ENCODE measurements at places on chromosomes 7 and 10.

DNA sequence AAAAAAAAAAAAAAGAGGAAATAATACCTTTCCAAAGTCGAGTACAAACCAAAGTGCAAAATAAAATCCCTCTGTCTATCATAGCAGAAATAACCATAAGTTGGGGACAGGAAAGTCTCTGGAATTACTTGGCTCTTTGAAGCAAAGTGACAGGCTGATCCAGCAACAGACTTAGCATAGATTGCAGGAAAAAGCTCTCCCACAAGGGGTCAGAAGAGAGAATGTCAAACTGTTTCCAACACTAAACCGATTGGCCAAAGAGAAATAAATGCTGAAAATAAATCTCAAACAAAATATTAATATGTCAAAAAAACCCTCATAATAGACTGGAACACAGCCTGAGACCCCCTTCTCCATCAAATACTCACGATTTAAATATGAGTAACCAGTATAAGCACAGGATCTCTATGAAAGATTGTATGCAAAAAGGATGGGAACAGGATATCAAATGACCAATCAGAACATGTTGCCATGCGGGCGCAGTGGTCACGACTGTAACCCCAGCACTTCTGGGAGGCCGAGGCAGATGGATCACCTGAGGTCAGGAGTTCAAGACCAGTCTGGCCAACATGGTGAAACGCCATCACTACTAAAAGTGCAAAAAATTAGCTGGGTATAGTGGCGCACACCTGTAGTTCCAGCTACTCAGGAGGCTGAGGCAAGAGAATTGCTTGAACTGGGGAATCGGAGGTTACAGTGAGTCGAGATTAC is 1000.7 kb upstream of the LRRN3 start:
- no peak for DNase-seq

- no peak for DNase-seq
Measured at GRCh38 chr10:48655411-48656240, 29.0 kb upstream of the WDFY4 start.

- no peak for DNase-seq
Measured at GRCh38 chr7:65339257-65339656, 34.4 kb upstream of the ZNF92 start.

DNA sequence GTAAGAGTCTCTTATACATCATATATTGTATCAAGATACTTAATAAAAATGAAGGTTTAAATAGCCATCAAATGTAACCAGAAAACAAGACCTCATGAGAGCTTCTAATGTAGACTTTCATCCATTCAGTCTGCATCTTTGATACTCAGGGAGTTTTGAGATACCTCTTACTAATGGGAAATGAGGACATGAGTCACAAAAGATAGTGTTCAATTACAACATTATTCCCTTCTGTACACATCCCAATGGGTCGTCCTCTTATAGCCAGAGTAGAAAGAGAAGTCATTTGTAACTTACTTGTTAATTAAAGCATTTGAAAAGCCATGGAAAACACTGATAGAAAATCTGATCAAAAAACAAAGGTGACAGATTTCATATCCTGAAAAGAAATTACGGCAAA is 19.4 kb downstream of the SHTN1 start:
- no peak for DNase-seq

- DNase-seq = no peak
Measured at GRCh38 chr10:17256051-17256450, 28.0 kb downstream of the VIM start.

- DNase-seq = no peak
Measured at GRCh38 chr10:1054684-1055083, 1.5 kb upstream of the WDR37 start.

DNA sequence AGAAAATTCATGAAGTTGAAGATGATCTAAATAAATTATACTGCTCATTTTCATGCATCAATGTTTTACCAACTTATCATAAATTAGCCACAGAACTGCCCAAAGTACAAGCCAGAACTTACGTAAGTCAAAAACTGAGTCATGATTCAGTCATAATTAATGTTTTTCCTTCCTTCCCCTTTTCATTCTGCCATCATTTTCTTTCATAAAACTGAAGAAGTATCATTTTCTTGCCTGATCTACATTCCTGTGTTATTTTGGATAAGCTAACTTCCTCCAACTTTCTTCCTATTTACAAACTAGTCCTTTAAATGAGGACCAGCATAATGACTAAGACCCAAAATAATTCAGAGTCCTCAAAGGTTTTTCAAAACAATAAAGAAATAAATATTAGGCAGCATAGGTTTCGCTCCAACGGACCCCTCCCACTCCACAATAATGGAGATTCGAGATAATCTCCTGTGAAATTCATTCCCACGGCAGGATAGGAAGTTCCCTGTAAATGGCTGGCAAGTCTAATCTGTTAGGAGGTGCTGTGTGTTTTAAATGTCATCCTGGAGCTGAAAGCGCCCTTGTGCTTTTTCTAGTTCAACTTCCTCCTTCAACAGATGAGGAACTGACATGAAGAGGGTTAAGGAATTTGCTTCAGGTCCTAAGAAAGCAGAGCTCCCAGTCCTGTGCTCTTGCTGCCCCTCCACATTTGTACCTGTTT is 218.9 kb downstream of the DOCK4 start:
- DNase-seq = no peak

- no peak for DNase-seq
Measured at GRCh38 chr7:70229242-70229641, 631.0 kb downstream of the AUTS2 start.

GRCh38 chr7:134067164-134067563 is 60.0 kb upstream of the LRGUK start:
- DNase-seq = no peak

DNA sequence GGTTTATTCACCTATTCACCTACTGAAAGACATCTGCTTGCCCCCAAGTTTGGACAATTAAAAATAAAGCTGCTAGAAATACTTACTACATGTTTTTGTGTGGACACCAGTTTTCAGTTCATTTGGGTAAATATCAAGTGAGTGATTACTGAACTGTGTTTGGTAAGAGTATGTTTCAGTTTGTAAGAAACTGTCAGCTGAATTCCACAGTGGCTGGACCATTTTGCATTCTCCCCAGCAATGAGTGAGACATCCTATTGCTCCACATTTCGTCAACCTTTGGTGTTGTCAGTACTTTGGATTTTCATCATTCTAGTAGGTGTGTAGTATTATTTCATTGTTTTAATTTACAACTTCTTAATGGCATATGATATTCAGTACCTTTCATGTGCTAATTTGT is 17.4 kb upstream of the IKZF1 start:
- no peak for DNase-seq

GRCh38 chr7:74479066-74479781 is 25.5 kb downstream of the GTF2IRD1 start:
- DNase-seq = peak; percentile 49

DNA sequence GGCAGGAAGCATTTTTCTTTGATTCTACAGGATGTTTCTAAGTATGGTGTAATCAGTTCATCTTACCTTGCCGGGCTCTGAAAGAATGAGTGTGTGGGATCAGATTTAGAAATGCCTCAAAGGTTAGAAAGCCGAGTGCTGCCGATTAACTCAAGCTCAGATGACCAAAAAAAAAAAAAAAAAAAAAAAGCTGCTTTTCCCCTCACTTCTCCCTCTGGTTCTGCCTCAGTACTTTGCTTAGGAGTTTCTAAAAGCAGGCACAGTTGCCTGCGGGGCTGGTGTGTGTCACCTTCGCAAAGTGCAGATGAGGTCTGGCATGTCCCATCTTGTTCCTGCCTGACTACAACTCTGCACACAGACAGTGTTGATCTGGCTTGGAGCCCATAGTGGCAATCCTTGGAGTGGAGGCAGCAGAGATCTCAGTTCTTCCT is 47.0 kb downstream of the KIAA1217 start:
- no peak for DNase-seq

- no peak for DNase-seq
Measured at GRCh38 chr10:131200856-131201470, 110.6 kb downstream of the TCERG1L start.

GRCh38 chr10:117131376-117132327 is 6.4 kb downstream of the VAX1 start:
- DNase-seq = no peak

DNA sequence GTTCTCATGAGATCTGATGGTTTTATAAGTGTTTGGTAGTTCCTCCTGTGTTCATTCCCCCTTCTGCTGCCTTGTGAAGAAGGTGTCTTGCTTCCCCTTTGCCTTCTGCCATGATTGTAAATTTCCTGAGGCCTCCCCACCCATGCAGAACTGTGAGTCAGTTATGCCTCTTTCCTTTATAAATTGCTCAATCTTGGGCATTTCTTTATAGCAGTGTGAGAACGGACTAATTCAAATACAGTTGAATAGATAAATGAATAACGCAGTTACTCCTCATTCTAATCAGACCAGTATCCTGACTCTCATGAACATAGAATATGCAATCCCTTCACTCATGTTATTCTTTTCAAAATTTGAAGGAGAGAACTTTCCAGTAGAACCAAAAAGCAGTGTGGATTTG is 375.0 kb upstream of the FZD8 start:
- DNase-seq = no peak

GRCh38 chr7:93239824-93240223 is 7.7 kb downstream of the VPS50 start:
- no peak for DNase-seq

GRCh38 chr10:34580643-34581042 is 234.5 kb downstream of the PARD3 start:
- no peak for DNase-seq

DNA sequence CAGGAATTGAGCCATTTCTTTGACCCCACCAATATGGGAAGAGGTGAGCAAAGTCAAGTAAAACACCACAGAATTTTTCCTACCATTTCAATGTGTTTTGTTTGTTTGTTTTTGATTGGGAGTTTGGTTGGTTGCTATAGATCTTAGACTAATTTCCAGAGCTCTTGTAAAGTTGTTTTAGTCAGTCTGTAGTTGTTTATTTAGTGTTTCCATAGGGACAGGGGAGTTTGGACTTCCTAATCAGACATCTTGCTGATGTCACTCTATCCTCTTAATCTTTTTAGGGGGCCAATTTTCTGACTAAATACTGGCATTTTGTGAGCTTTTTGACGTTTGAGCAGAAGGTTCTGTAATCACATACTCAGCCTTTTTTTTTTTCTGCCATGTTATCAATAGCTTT is 266.9 kb downstream of the ABCA13 start:
- no peak for DNase-seq

DNA sequence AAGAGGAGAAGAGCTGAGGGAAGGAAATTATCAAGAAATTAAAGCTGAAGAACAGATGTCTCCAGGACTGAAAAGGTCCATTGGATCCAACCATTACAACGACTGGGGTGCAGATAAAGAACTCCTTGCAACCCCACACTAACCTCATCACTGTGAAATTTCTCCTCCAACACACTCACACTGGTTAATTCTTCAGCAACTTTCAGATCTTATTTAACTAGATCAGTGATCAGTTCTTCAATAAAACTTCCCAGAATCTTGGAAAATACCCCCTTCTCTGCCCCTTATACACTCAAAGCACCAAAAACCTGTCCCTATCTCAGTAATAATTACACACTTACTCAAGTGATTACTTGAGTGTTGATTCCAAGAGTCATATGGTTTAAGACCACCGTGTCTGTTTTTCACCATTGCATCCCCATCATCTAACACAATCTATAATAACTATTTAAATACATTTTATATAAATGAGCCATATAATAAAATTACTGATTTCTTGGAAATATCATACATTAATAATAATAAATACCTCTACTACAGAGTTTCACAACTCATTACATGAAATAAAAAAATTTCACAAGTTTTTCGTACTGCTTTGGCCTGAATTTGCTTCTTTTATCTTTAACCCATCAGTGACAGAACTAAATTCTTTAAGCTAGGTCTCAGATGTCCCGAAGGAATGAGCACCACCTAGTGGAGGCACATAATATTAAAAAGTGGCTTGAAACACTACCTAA is 123.7 kb downstream of the MPP7 start:
- no peak for DNase-seq

DNA sequence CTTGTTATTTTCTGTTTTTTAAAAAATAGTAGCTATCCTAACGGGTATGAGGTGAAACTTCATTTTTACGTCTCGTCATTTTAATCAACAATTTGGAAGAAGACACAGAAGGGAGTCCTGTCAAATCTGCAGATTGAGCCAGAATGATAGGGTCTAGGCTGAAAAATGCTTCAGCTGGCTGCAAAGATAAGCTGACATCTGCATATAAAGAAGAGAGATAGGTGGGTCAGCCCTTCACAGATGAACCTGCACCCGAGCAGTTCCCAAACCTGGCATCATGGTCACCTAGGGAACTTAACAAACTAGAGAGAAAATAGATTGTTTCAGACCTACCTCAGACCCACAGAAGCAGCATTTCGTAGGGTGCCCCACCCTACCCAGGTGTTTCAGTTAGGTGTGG is 35.2 kb upstream of the BMPR1A start:
- no peak for DNase-seq

DNA sequence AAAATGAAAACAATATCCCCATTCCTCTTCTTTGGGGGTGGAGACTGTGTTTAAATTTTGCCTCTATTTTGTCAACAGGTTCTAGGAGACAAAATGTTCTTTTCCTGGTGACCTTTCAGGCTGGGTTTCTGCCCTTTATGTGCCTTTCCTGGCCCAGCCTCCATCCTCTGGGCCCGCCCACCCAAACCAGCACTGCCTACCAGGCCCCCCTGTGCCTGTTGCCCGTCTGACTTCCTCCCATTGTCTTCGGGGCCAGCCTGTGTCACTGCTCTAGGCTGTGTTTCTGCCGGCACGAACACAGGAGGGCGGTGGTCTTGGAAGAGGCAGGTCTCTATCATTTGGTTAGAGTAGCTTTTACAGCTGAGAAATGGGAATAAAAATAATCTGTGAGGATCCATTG is 13.9 kb downstream of the TSPAN14 start:
- DNase-seq = peak; percentile 67

- DNase-seq = no peak
Measured at GRCh38 chr10:48551861-48552591, 52.8 kb downstream of the ARHGAP22 start.

DNA sequence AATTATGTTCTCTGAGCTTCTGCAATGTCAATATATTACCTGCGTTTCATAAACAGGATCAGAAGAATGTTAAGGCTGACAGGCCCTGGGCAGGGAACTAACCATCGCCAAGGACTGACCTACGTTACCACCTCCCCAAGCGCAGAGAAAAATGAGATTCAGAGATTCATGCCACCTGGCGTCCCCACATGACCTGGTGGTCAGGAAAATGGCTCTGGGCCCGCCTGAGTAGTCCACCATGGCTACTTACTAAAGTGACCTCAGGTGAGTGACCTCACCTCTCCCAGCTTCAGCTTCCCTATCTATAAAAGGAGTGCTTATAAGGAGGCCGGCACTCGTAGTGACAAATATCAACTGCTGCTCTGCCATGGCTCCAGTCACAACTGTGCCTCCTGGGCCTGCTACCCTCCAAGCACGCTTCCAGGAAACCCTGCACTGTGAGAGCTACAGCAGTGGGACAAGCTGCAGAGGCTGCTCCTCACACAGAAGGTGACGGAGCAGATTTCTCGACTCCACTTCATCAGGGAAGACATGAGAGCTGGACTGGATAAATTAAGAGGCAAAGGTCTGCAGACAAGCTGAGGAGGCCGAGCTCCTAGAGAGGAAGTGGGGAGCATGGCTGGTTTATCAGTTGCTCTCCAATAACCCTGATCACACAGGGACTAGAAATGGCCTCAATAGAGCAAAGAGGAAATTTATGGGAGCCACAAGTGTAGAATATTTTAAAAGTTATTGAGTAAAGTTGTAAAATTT is 103.0 kb downstream of the RNF216 start:
- DNase-seq = no peak

Measured in amygdala (tissue), 56 donors.